ENCODE measurements at places on chromosomes 2 and 18.

DNA sequence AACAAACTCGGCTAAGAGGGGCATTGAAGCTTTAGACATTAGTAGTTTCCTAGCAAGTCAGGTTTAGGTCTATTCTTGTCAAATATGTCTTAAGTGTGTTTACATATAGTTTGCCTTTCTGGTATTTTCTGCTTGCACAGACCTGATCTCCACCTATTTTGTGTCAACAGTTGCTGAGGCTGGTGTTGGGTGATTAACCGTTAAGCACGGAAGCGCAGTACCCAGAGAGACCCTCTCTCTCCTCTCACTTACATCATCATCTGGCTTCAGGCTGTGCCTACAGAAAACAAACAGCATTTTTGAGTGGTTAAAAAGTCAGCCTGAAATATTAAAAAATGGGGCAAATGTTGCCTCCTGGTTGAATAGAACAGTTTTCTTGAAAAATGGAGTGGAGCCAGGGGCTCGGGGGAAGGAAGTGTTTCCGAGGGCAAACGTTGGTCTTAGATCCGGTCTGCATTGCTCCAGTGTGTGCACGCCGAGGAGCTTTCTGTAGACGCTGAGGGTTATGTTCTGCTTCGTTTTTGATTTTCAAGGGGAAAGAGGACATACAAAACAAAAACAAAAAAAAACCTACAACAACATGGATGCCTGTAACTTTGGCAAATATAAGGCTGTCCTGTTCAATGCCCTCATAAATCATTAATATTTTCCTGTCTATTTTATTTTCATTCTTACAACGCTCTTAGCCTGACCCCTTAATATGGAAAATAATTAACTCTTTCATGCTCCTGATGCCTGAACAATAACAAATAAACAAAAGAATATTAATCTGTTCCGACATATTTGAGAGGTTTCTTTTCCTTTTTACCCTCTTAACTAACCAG is 120.8 kb downstream of the MEIS1 start:
- H3K4me1 ChIP-seq, result peaks cover 25% of the 10 kb centered on the region
- no peaks in the 10 kb centered on the region for H3K27me3 ChIP-seq
- no peaks in the 10 kb centered on the region for H3K36me3 ChIP-seq
- no peak for DNase-seq
- H3K27ac ChIP-seq, result peak overlapping the region; percentile 75

GRCh38 chr18:70331456-70332097 is 42.7 kb downstream of the SOCS6 start:
- H3K27ac ChIP-seq, result no peak overlapping the region
- H3K36me3 ChIP-seq, result no peaks in the 10 kb centered on the region
- no peak for DNase-seq
- H3K4me1 ChIP-seq, result peaks cover 10% of the 10 kb centered on the region

DNA sequence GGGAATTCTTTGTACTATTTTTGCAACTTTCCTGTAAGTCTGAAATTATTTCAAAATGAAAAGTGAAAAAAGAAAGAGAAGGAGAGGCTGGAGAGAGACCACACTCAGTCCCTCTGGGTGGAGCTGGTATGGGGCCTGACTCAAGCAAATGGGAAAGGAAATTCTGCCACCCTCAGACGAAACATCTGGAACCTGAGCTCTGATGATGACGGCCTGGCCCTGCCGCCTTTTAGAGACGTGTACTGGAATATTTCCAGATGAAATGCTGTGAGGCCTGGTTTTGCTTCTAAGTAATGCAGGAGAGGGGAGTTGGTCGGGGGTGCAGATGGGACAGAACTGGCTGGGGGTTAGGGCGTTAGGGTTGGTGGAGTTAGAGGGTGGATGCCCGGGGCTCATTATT is 57.4 kb upstream of the GLI2 start:
- DNase-seq, result no peak
- peaks cover 13% of the 10 kb centered on the region for H3K4me1 ChIP-seq
- no peak overlapping the region for H3K4me3 ChIP-seq
- H3K27ac ChIP-seq, result no peak overlapping the region
- H3K36me3 ChIP-seq, result no peaks in the 10 kb centered on the region

DNA sequence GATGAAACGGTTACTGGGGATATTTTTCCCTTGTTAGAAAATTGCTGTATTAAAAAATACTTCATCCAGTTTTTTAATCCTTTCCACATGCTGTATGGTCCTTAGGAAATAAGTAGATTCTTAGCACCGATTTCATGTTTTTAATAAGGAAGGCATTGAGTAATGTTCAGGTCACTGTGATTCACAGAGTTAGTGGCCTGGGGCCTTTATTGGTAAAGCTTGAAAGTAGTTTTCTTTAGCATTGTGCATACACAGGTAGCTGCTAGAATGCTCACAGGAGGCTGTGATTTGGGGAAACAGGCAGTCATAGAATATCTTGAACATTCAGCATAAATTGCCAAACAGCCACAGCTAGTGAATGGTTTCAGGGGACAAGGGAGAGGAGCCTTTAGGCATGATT is 79.8 kb downstream of the XRCC5 start:
- DNase-seq, result no peak
- H3K4me1 ChIP-seq, result peaks cover 16% of the 10 kb centered on the region
- peak overlapping the region; percentile 22 for H3K27ac ChIP-seq
- H3K4me3 ChIP-seq, result no peak overlapping the region
- no peaks in the 10 kb centered on the region for H3K27me3 ChIP-seq
- peaks cover 45% of the 10 kb centered on the region for H3K36me3 ChIP-seq

DNA sequence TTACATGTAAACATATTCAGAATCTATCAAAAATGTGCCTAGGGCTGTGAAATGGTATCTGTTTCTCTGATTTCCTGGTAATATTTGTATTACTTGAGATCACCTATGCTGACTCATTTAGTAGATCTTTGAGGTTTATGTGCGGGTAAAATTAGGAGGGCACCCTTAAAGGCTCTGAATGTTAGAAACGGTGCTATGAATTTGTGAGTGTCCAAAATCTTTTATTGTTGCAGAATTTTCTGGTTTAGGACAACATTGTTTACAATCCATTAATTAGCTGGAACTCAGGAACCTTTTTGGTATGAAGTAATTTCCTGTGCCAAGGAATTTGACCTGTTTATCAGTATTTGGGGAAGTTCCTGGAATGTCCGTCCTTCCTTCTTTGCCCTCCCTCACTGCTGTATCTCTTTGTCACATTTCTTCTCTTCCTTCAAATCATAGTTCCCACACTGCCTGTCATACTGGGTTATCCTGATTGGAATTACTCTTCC is 130.5 kb downstream of the TANC1 start:
- H3K4me1 ChIP-seq, result peaks cover 37% of the 10 kb centered on the region
- H3K4me3 ChIP-seq, result no peak overlapping the region
- H3K27me3 ChIP-seq, result no peaks in the 10 kb centered on the region
- H3K36me3 ChIP-seq, result no peaks in the 10 kb centered on the region
- peak overlapping the region; percentile 5 for H3K27ac ChIP-seq

DNA sequence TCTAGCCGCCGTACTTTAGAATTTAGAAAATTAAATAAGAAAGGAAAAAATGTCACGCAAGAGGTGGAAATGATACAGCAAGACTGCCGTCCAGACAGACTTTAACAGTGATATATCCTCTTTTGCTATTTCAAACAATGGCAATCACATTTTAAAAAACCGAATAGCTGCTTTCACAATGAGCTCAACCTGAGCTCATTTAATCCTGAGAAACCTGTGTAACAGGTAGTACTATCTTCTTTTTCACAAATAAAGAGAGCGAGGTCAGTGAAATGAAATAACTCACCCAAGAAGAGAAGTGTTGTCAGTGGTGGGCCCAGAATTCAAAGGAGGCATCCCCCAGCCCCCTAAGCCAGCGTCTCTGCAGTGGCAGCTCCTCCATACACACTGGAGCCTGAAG is 60.7 kb upstream of the DAPL1 start:
- no peak overlapping the region for H3K27ac ChIP-seq
- no peaks in the 10 kb centered on the region for H3K4me1 ChIP-seq
- H3K4me3 ChIP-seq, result no peak overlapping the region
- H3K36me3 ChIP-seq, result no peaks in the 10 kb centered on the region

DNA sequence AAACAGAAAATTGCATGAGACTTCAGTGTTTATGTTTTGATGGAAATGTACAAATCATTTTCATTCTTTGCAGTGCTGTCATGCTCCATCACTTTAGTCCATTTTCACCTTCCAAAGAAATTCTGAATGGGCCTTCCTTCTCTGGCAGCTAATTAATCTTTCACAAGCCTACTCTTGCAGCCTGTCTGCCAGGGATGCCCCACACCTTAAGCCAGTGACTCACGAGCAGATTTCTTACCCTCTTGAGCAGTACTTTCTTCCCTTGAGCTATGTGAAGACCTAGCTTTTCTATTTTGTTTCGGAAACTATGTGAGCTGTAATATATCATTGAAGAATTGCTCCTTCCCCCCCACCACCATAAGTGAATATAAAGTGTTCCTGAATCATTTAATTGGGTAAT is 404.3 kb upstream of the VWC2L start:
- no peaks in the 10 kb centered on the region for H3K4me1 ChIP-seq
- no peak for DNase-seq
- H3K27me3 ChIP-seq, result no peaks in the 10 kb centered on the region
